Stimulated activated CD4-positive, alpha-beta T cell treated with anti-CD3 and anti-CD28 coated beads, Interleukin-12 subunit alpha, Interleukin-12 subunit beta, amount 100 ng/mL, for 4 hours (primary cell): ENCODE measurements at places on chromosomes 13 and 19.
A peak's percentile ranks its signal among the peaks of the same experiment; 100 is the strongest.

DNA sequence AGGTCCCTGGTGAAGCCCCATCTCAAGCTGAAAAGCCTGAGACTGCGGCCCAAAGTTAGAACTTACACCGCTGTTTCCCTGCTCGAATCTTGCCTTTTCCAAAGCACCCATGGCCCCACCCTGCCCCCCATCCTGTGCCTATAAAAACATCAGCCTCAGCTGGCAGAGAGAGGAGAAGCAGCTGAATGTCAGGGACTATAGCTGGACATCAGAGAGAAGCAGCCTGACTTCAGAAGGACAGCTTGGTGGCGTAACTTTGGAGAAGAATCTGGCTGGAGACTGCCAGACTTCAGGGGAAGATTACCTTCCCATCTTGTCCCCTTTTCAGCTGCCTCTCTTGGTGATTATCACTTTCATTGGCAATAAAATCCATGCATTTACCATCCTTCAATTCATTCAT lies 9.3 kb upstream of the RCBTB2 start:
- no peak for DNase-seq

GRCh38 chr13:30186634-30187415 lies 120.5 kb downstream of the KATNAL1 start:
- no peak for DNase-seq

- no peak for DNase-seq
Observed at GRCh38 chr13:36377826-36378468, 31.8 kb upstream of the SPART start.

DNA sequence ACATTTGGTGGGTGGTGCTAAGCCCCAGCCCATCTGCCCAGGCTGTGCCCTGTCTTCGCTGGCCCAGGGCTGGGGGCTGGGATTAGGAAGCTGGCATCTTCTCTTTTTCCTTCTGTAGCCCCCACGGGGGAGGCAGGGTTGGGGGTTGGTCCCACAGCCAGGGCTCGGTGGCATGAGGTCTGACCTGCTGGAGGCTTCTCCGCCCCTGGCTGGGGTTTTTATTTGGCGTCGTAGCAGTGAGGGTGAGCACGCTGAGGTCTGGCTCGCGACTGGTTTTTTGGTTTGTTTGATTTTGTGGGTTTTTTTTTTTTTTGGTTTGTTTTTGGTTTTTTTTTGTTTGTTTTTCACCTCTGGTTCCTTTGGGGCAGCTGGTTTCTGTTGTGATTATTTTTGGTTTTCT lies 14.7 kb downstream of the ZNF574 start:
- DNase-seq: no peak

GRCh38 chr19:41746593-41747227 lies 8.6 kb upstream of the CEACAM6 start:
- DNase-seq: peak; percentile 40

GRCh38 chr13:28424541-28424940 lies 70.4 kb downstream of the FLT1 start:
- DNase-seq: no peak

DNA sequence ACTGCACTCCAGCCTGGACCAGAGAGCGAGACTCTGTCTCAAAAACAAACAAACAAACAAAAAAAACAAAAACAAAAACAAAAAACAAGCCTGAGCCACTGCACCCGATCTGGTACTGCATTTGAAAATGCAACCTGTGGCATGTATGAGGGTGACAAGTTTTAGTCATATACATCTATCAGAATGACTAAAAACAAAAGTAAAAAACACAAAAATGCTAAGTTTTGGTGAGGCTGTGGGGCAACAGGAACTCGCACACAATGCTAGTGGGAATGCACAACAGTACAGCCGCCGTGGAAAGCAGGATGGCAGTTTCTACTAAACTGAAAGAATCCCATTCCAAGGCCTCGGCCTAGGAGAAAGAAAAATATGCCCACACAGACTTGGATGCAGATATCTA lies 7.8 kb downstream of the EBPL start:
- no peak for DNase-seq

DNA sequence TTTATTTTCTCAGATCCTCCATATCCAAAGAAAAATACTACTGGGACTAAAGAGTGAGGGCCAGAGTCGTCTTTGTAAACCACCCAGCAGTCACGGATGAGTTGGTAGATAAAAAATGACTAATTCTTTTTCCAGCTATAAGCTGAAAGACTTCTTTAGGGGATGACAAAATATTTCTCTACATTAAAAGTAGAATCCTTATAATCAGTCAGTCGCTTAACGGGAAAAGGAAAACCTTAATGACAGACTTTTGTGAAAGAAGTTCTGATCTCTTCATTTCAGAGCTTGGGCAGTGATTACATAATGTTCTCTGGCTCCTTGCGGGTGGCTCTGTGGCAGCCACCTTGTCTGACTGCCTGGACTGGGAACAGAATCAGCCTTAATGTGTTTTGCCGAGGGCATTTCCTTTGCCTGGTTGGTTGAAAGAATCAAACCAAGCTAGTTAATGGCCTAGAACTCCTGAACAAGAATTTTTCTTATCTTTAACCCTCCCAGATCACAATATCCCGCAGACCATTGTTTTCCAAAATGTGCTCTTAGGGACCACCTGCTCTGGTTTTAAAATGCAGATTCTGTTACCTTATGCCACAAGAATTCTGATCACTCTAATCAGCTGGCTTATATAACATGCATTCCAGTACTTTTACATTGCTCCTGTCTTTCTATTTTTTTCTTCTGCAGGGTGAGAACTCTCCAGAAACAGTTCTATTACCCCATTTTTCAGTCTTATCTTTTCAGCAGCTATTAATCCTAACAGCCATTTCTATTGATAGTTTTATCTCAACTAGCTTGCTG lies 2.5 kb downstream of the ITM2B start:
- no peak for DNase-seq

DNA sequence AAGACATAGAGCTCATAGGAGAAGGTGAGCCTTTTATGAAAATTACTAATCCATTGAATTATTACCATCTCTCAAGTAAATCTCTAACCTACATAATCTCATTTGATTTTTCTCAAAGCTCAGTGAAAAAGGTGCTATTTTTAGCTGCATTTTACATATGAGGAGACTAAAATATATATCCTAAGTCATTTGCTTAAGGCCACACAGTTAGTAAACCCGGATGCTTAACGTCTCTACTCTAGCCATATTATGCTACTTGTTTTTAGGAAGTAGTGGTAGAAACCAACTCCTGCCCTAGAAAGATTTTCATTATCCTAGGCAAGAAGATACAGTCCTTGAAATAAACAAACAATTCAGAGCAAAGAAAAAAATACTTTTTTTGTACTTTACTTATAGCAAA lies 108.9 kb downstream of the RBM26 start:
- DNase-seq: no peak

GRCh38 chr13:109963960-109964563 lies 177.7 kb upstream of the IRS2 start:
- DNase-seq: no peak

- no peak for DNase-seq
Observed at GRCh38 chr13:39025433-39025839, 12.5 kb downstream of the PROSER1 start.
